ENCODE measurements at places on chromosomes 4 and X.

- no peak overlapping the region for H3K27ac ChIP-seq
- H3K4me3 ChIP-seq = no peak overlapping the region
These were observed 58.4 kb upstream of the TET2 start for GRCh38 chr4:105088110-105088879.

DNA sequence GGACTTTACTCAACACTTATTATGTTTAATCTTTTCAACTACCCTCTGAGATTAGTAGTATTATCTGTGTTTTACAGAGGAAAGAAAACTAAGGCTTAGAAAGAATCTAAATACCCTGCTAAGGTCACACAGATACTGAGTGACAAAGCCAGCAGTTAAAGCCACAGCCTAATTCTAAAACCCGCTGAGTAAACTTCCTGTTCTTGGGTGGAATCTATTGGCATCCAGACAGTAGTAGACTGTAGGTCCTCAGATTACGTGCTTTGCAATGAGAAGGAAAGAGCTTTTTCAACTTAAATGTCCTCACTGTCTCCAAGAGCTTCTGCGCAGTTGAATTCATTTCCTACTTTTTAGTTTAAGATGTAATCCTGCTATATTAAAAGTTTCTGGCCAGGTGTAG is 126.0 kb downstream of the TENM3 start:
- H3K27me3 ChIP-seq = no peaks in the 10 kb centered on the region
- DNase-seq = no peak
- H3K36me3 ChIP-seq = no peaks in the 10 kb centered on the region
- no peak overlapping the region for H3K27ac ChIP-seq

GRCh38 chrX:132270021-132270420 is 50.8 kb upstream of the RAP2C start:
- H3K4me1 ChIP-seq = no peaks in the 10 kb centered on the region
- no peak overlapping the region for H3K4me3 ChIP-seq
- H3K27ac ChIP-seq = no peak overlapping the region
- no peaks in the 10 kb centered on the region for H3K27me3 ChIP-seq

- no peak for DNase-seq
- H3K36me3 ChIP-seq = no peaks in the 10 kb centered on the region
- H3K27ac ChIP-seq = no peak overlapping the region
These were observed 103.0 kb downstream of the SORCS2 start for GRCh38 chr4:7295197-7295910.

GRCh38 chr4:3829956-3830773 is 64.0 kb downstream of the ADRA2C start:
- H3K4me1 ChIP-seq = no peaks in the 10 kb centered on the region
- no peak overlapping the region for H3K27ac ChIP-seq
- peaks cover 11% of the 10 kb centered on the region for H3K27me3 ChIP-seq

GRCh38 chr4:7328913-7329638 is 105.7 kb downstream of the PSAPL1 start:
- H3K27me3 ChIP-seq = no peaks in the 10 kb centered on the region
- H3K4me1 ChIP-seq = no peaks in the 10 kb centered on the region
- H3K36me3 ChIP-seq = no peaks in the 10 kb centered on the region
- DNase-seq = no peak
- no peak overlapping the region for H3K4me3 ChIP-seq

- no peak for DNase-seq
- no peak overlapping the region for H3K4me3 ChIP-seq
- no peaks in the 10 kb centered on the region for H3K36me3 ChIP-seq
- H3K27ac ChIP-seq = no peak overlapping the region
These were observed 5.0 kb downstream of the LNX1 start for GRCh38 chr4:53586121-53586816.

DNA sequence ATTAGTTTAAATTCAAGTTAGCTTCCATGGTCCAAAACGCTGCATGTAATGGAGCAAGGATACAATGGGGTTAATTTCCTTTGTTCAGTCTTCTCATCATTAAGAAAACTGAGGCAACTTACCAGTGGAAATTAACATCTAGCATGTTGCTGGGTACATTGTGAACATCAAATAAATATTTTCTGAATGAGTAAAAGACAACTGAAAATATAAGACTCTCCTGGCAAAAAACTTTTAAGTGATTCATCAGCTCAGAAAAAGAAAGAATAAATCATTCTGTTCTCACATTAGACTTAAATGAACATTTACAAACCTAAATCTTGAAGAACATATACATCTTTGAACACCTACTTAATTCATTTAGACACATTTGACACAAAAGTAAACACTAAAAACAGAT is 138.4 kb upstream of the ETNPPL start:
- no peak overlapping the region for H3K27ac ChIP-seq
- H3K4me1 ChIP-seq = peaks cover 9% of the 10 kb centered on the region
- H3K4me3 ChIP-seq = no peak overlapping the region
- DNase-seq = no peak
- no peaks in the 10 kb centered on the region for H3K27me3 ChIP-seq
- H3K36me3 ChIP-seq = no peaks in the 10 kb centered on the region

- H3K36me3 ChIP-seq = no peaks in the 10 kb centered on the region
- H3K4me1 ChIP-seq = no peaks in the 10 kb centered on the region
- H3K4me3 ChIP-seq = no peak overlapping the region
- H3K27me3 ChIP-seq = peaks cover 3% of the 10 kb centered on the region
These were observed 72.3 kb downstream of the ZNF518B start for GRCh38 chr4:10384974-10385373.

DNA sequence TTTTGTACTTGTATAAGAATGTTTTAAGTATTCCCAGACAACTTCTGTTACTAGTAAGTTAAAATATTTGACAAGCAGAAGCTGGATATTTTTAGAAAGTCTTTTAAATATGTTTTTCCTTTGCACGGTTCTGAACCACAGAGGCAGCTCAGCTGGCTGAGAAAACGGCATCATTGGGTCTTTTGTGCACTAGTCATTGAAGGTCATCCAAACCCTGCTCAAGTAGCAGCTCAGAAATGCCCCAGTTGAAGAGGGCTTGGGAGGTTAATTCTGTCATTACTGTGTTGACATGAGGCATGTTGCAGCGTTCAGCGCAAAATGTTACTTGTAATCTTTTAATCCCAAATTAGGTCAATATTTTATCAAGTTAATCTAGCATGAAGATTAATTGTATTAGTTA is 383.7 kb upstream of the FAM241A start:
- H3K4me1 ChIP-seq = no peaks in the 10 kb centered on the region
- H3K36me3 ChIP-seq = no peaks in the 10 kb centered on the region
- no peak for DNase-seq

- no peaks in the 10 kb centered on the region for H3K36me3 ChIP-seq
- no peak overlapping the region for H3K27ac ChIP-seq
These were observed 96.6 kb upstream of the GATB start for GRCh38 chr4:151857368-151857767.

- no peak overlapping the region for H3K4me3 ChIP-seq
- peaks cover 2% of the 10 kb centered on the region for H3K4me1 ChIP-seq
- H3K27ac ChIP-seq = no peak overlapping the region
These were observed 55.5 kb downstream of the CEP135 start for GRCh38 chr4:56004235-56004634.

- DNase-seq = peak; percentile 41
- peaks cover 12% of the 10 kb centered on the region for H3K27me3 ChIP-seq
- no peaks in the 10 kb centered on the region for H3K36me3 ChIP-seq
- H3K4me1 ChIP-seq = peaks cover 15% of the 10 kb centered on the region
- H3K27ac ChIP-seq = no peak overlapping the region
- H3K4me3 ChIP-seq = peak overlapping the region; percentile 69
These were observed 78.1 kb downstream of the RLIM start for GRCh38 chrX:74536152-74536831.

GRCh38 chrX:46713672-46714490 is 45.0 kb downstream of the SLC9A7 start:
- H3K4me1 ChIP-seq = peaks cover 34% of the 10 kb centered on the region
- H3K27me3 ChIP-seq = no peaks in the 10 kb centered on the region
- no peak for DNase-seq
- no peak overlapping the region for H3K27ac ChIP-seq
- H3K36me3 ChIP-seq = peaks cover 2% of the 10 kb centered on the region
- H3K4me3 ChIP-seq = no peak overlapping the region

- no peaks in the 10 kb centered on the region for H3K4me1 ChIP-seq
- no peaks in the 10 kb centered on the region for H3K27me3 ChIP-seq
- no peaks in the 10 kb centered on the region for H3K36me3 ChIP-seq
- H3K4me3 ChIP-seq = no peak overlapping the region
- no peak for DNase-seq
These were observed 534.8 kb upstream of the LCORL start for GRCh38 chr4:18556402-18556801.

- no peaks in the 10 kb centered on the region for H3K27me3 ChIP-seq
- DNase-seq = no peak
These were observed 403.6 kb upstream of the ANXA10 start for GRCh38 chr4:167688660-167689142.

DNA sequence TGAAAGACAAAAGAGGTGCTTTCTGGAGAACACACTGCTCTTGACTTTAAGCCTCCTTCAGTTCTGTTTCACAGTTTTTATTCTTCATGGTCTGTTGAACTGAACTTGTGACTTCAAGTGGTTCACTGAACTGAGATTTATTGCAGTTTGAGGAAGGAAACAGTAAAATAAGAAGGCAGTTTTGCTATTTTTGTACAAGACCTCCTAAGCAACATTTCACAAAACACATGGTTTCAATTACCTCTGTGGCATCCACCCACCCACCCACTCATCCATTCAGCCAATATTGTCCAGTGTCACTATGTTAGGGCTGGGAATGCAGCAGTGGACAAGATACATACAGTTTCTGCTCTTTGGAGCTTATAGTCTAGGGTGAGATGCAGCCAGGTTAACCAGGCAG is 131.3 kb downstream of the IL1RAPL2 start:
- H3K27ac ChIP-seq = no peak overlapping the region
- no peaks in the 10 kb centered on the region for H3K36me3 ChIP-seq
- H3K27me3 ChIP-seq = no peaks in the 10 kb centered on the region
- DNase-seq = no peak
- no peak overlapping the region for H3K4me3 ChIP-seq

DNA sequence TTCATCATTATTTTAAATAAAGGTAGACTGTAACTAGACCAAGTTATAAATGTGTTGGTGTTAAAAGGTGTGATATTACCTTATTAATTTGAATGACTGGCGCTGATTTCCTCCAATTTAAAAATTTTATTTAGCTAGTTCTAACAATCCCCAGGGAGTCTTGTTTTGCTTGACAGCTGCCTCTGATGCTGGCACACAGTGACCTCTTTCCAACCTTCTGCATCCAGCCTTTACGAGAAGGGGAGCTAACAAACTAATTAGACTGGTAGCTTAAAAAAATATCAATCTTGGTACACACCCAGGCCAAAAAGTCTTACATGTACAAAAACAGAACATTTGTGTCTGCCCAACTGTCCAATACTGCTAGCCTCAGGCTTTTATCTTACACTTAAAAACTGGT is 51.8 kb upstream of the ENPEP start:
- no peaks in the 10 kb centered on the region for H3K36me3 ChIP-seq
- no peak overlapping the region for H3K4me3 ChIP-seq
- no peak overlapping the region for H3K27ac ChIP-seq

DNA sequence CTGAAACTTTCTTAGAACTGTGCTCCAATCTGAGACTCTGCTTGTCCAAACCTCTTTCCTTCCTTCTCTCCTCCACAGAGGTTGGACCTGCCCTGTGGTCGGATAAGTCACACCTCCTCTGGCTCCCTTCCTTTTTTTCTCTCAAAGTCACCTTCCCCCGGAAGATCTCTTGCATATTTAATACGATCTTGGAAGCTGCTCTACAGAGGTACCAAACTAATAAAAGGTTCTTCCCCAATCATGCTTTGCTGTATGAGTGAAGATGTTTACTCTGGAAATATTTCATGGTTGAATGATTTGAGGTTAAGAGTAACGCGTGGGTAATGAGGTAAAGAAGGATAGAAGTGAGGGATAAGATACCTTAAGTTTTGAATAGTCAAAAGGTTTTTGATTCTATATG is 166.0 kb downstream of the ATG4A start:
- no peaks in the 10 kb centered on the region for H3K4me1 ChIP-seq
- peaks cover 6% of the 10 kb centered on the region for H3K27me3 ChIP-seq
- no peak overlapping the region for H3K4me3 ChIP-seq
- no peak overlapping the region for H3K27ac ChIP-seq
- no peak for DNase-seq

DNA sequence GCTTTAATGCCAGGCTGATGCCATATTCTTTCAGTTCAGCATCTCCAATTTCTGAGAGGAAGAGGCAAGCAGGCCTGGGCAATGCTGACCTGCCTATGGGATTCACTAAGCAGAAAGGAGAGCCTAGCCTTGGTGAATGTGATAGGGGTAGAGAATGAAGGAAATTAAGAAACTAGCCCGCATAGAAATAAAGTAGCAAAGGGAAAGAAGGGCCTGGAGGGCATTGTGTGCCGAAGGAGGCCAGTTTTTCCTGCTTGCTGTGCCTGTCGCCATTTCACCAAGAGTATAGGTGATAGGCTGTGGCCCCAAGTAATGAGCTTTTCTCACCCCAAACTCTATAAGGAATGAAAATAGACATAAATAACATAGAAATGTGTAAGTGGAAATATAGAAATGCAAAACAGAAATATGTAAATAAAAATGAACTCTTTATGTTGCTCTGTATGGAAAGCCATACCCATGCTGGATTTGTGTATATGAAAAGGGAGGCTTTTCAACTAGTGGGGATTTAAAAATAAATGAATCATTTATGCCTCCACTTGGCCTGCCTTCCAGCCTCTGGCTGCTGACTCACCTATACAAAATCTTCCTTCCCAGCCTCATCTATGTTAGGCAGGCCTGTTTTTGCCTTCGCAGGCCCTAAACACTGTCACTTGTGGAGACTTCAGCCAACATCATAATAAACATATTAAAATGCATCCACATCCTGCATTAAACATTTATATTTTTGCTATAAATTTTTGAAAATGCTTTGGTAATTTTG is 5.1 kb upstream of the OCRL start:
- peaks cover 2% of the 10 kb centered on the region for H3K27me3 ChIP-seq
- H3K27ac ChIP-seq = no peak overlapping the region
- no peaks in the 10 kb centered on the region for H3K36me3 ChIP-seq
- peaks cover 3% of the 10 kb centered on the region for H3K4me1 ChIP-seq

GRCh38 chr4:112520598-112521122 is 4.7 kb upstream of the NEUROG2 start:
- H3K4me3 ChIP-seq = peak overlapping the region; percentile 52
- DNase-seq = no peak
- peak overlapping the region; percentile 12 for H3K27ac ChIP-seq
- H3K27me3 ChIP-seq = peaks cover 96% of the 10 kb centered on the region
- peaks cover 7% of the 10 kb centered on the region for H3K36me3 ChIP-seq
- H3K4me1 ChIP-seq = peaks cover 74% of the 10 kb centered on the region

GRCh38 chrX:109847257-109848187 is 114.5 kb upstream of the ACSL4 start:
- H3K36me3 ChIP-seq = no peaks in the 10 kb centered on the region
- no peaks in the 10 kb centered on the region for H3K27me3 ChIP-seq
- H3K4me3 ChIP-seq = no peak overlapping the region
- no peak overlapping the region for H3K27ac ChIP-seq
- no peak for DNase-seq
- H3K4me1 ChIP-seq = peaks cover 4% of the 10 kb centered on the region

DNA sequence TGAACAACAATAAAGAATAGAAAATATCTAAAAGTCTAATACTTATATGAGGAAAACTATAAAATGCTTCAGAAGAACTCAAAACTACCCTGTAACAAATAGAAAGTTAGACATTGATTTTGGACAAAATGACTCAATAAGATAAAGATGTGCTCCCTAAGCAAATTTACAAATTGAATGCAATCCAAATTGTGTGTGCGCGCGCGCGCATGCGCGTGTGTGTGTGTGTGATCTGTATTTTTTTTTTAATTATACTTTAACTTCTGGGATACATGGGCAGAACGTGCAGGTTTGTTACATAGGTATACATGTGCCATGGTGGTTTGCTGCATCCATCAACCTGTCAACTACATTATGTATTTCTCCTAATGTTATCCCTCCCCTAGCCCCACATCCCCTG is 320.8 kb upstream of the INTU start:
- no peaks in the 10 kb centered on the region for H3K4me1 ChIP-seq

GRCh38 chrX:133530960-133531359 is 115.7 kb upstream of the GPC4 start:
- H3K27ac ChIP-seq = no peak overlapping the region
- DNase-seq = no peak
- H3K4me3 ChIP-seq = no peak overlapping the region
- H3K4me1 ChIP-seq = no peaks in the 10 kb centered on the region
- no peaks in the 10 kb centered on the region for H3K27me3 ChIP-seq
- H3K36me3 ChIP-seq = no peaks in the 10 kb centered on the region

All from activated naive CD4-positive, alpha-beta T cell treated with anti-CD3 and anti-CD28 coated beads, Interleukin-2, amount 10 ng/mL, durations not matched to agents 7 days and 5 days (primary cell).